AG20443 (cell line): ENCODE measurements at places on chromosomes 4 and X.

DNA sequence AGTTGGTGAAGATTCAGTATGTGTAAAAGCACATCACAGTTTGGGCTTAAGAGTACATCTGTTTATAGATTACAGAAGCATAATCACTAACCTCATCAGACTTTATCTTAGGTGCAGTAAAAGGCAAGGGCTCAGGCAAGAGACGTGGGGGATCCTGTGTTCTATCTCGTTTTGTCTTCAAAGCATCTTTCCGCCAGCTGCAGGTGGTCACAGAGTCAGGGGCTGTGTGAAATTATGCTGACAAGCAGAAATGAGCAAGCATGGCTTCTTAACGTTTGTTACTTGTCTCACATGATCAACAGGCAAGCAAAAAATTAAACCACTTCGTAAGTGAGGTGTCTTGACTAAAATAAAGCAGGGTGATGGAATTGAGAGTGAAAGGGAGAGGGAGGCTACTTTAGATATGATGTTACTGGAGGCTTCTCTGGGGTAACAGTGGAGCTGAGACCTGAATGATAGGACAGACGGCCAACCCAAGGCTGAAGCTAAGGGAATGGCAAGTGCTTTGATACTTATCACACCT is 1.4 kb upstream of the TEC start:
- DNase-seq, result no peak

DNA sequence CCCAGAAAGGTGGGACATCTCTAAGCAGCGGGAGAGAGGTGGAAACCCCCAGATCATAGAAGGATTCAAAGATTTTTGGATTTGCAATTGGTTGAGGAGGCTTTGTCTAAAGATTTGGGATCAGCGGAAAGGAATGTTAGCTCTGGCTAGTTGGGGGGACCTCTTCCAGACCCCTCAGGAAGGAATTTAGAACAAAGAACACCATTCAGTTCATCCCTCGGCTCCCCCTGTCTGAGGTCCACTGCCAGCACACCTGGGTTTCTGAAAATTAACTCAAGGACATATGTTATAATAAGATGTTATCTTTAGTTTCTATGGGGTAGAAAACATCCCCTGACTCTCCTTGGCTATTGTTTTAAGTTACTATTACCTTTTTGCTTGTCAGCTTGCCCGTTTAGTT is 163.6 kb downstream of the CEP135 start:
- DNase-seq, result no peak

GRCh38 chr4:154560419-154560801 is 2.4 kb upstream of the FGB start:
- no peak for DNase-seq

- no peak for DNase-seq
Measured at GRCh38 chrX:136779346-136779781, 1.4 kb downstream of the ARHGEF6 start.

GRCh38 chrX:24014388-24015018 is 12.5 kb downstream of the KLHL15 start:
- DNase-seq, result no peak

DNA sequence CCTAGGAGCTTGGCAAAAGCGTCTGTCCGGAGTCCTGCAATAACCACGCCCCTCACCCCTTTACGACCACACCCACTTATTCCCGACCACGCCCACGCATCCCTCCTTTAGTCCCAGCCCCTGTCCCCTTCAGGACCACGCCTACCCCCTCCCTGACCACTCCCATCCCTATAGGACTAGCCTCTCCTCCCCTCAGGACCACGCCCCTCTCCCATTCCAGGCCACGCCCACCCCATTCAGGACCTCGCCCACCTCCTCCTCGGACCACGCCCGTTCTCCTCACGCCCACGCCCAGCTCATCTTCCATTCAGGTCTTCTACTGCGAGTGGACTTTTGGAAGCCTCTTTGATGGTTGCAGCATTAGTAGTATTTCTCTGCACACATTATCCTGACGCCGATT is 131.2 kb upstream of the STX18 start:
- DNase-seq, result peak; percentile 91

- DNase-seq, result no peak
Measured at GRCh38 chr4:89071311-89071710, 14.3 kb upstream of the FAM13A start.
